ENCODE measurements at places on chromosomes 4 and X.

- no peak for DNase-seq
Measured at GRCh38 chrX:107054978-107055377, 55.0 kb upstream of the MORC4 start.

DNA sequence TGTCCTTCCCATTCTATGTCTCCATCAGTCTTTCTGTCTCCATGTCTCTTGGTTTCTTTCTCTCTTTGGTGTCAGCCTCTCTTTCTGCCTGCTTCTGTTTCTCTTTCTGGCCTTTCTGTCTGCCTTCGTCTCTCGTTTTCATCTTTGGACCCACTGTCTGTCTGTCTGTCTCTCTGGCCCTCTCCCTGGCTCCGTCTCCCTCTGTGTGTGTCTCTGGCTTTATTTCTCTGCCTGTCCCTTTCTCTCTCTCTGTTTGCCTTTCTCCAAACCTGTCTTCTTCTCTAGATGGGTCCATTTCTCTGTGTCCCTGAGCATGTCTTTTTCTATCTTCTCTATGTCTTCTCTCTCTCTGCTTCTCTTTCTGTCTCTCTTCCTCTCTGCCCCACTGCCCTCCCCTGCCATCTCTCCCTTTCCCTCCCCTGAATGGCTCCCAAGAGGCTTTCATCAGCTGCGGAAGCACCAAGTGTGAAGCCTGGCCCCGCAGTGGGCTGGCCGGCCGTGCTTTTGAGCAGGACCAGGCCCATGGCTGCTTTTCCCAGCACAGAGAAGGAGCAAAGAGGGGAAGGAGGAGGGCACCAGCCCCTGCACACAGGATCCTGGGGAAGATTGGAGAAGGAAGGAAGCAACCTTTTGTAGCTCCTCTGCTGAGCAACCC is 57.4 kb downstream of the PJA1 start:
- no peak for DNase-seq

DNA sequence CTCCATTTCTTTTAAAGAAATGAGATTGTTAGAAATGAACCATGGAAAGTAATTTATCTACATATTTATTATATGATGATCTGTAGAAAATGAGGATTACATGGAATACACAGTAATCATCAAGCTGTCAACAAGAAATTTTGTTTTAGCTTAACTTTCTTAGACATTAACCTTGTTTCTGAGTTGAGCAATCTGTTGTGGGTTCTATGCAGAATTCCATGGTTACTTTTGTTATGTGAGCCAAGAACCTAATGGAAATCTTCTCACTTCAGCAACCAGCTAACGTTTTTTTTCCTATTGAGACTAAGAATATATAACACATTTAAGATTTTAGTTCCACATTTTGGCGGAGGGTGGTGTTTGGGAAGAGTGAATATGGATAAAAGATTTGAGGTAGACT is 136.1 kb upstream of the SLC4A4 start:
- no peak for DNase-seq

- no peak for DNase-seq
Measured at GRCh38 chr4:52701207-52701606, 42.1 kb upstream of the USP46 start.

GRCh38 chr4:105520819-105521790 is 31.3 kb upstream of the ARHGEF38 start:
- DNase-seq, result peak; percentile 14

- DNase-seq, result no peak
Measured at GRCh38 chr4:74005528-74005927, 7.1 kb upstream of the CXCL5 start.

DNA sequence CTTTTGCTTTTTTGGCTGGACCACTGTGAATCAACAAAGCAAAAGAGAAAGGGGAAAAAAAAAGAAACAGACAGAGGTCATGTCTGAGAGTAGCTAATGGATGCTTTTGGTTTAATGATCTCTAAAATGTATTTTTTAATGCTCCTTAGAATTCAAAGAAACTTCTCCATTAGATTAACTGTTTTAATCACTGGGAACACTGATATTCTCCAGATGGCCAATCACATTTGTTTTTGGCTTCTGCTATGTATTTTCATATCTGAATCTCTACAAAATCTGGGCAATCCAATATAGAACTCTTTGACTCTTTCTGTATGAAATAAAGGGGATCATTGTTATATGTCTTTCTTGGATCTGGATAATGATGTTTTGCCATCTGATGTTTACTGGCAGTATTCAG is 278.2 kb downstream of the ADGRL3 start:
- DNase-seq, result no peak

- no peak for DNase-seq
Measured at GRCh38 chr4:25970226-25970675, 56.2 kb downstream of the SMIM20 start.

- no peak for DNase-seq
Measured at GRCh38 chr4:83174844-83175414, 60.4 kb upstream of the PLAC8 start.

DNA sequence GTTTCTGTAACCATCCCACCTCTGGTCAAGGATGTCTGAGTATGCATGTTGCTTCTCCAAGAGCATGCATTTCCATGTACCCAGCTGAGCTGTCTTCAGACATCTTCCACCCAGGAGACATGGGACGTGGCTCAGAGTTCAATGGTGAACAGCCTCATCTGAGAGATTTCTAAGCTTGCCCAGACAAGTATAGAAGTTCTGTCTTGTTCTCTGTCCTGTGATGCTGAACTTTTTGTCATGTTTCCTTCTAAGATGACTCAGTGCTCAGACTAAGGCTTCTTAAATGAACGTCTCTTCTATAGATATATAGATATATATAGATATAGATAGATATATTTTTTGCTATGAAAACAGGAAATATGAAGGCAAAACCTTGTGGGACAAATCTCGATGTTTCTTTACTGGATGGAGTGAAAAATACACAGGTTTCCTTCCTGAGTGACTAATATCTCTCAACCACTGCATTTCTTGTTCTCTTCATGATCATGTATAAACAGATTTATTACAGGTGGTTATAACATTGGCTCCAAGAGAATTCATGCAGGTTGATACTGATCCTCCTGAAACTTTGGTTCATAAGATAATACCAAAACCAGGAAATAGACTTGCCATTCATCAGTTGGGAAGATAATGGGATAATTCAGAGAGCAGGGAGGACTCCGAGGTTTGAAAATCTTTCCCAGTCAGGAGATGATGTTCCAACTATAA is 168.2 kb downstream of the ZNF518B start:
- no peak for DNase-seq

Measured in NCI-H1105 (cell line).